ENCODE measurements at places on chromosomes 4 and X.
A peak's percentile ranks its signal among the peaks of the same experiment; 100 is the strongest.

GRCh38 chrX:71938371-71938770 is 27.7 kb downstream of the NHSL2 start:
- no peak for DNase-seq

- no peak for DNase-seq
Measured at GRCh38 chr4:20249333-20249732, 2.4 kb upstream of the SLIT2 start.

DNA sequence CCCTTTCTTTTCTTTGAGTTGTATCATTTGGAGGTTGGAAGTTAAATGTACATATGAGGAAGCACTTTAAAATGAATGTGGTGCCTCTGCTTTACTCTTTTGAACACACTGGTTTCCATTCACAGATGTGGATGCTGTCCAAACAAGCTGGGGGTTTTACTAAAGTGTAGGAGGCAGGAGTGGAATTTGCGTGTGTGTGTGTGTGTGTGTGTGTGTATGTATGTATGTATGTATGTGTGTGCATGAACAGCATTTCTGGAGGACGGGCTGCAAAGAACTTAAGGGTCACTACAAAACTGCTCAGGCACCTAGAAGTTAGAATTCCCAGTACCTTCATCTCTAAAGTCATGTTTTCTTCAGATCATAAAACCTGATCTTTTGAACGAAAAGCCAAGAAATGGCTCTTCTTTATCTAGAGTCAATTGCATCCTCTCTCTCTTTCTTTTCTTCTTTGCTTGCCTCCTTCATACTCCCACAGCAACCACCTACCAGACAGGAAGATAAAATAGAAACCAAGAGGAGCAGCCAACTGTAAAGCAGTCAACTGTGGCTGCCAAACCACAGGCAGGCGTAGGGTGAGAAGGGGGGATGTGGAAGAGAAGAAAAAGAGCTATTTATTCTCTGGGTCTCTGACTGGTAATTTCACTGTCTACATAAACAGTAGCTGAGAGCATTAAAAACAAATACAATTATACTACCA is 177.0 kb upstream of the RASGEF1B start:
- peak; percentile 54 for DNase-seq

GRCh38 chr4:119026662-119027444 is 108.8 kb upstream of the MYOZ2 start:
- DNase-seq: no peak

DNA sequence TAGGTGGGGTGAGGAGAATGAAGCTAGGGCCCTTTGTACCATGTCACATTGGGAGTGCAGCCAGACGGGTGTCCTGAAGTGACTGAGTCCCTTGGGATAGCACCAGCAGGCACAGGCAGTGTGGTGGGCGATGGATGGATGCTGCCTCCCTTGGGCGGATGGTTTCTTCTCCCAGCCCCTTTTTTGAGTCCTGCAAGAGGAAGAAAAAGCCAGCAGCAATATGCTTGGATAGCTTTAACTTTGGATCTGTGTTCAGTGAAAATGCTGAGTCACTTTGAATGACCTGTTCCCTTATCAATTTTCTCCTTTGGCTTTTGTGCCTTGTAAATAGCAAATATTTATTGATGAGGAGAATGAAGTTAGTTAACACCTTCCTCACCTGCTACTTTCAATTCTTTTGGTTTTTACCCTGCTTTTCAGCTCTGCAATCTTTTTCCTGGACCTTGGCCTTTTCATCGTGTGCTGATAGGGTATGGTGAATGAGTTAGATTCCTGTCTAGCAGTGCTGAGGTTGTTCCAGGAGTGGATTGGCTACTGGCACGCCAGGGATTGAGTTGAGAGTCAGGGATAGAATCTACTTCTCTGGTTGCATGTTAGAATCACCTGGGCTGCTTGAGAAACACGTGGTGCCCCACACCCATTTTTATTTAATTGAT is 10.2 kb downstream of the DCUN1D4 start:
- no peak for DNase-seq

GRCh38 chr4:41496977-41497376 is 41.0 kb upstream of the LIMCH1 start:
- no peak for DNase-seq

- DNase-seq: no peak
Measured at GRCh38 chr4:107712236-107712635, 7.8 kb downstream of the PAPSS1 start.

- peak; percentile 52 for DNase-seq
Measured at GRCh38 chr4:38677441-38677840, 13.4 kb downstream of the KLF3 start.

GRCh38 chr4:46277165-46277951 is 112.6 kb downstream of the GABRA2 start:
- no peak for DNase-seq

GRCh38 chr4:130336585-130337217 is 1240.7 kb downstream of the C4orf33 start:
- DNase-seq: no peak

- no peak for DNase-seq
Measured at GRCh38 chr4:21879187-21879586, 69.4 kb downstream of the KCNIP4 start.

DNA sequence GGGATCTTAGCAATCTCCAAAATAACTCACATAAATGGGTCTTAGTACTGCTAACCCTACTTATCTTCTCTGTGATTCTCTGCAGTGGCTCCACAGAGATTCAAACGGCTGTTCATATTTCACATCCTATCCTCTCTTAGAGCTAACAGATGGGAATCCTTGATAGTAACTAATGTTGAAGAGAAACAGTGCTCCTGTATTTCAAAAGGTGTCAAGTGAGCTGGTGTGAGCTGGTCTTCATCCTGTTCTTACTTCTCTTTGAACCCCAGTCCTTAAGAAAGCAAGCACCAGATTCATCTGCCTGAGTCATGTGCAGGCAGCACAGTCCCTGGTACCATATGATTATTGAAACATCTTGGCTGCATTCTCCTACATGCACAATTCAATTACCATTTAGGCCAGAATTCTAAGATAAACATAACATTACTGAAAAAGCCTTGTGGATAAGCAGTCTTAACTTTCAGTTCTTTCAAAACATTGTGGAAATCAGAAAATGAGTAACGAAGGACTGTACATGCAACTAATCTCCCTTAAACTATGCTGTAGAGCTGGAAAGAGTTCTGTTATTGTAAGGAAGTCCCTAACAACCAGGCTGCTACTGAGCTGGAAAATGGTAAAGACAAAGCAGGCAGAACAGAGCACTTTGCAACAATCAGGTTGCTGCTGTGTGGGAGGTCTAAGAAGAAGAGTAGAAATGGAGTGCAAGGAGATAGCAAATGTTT is 153.1 kb downstream of the NPNT start:
- no peak for DNase-seq

DNA sequence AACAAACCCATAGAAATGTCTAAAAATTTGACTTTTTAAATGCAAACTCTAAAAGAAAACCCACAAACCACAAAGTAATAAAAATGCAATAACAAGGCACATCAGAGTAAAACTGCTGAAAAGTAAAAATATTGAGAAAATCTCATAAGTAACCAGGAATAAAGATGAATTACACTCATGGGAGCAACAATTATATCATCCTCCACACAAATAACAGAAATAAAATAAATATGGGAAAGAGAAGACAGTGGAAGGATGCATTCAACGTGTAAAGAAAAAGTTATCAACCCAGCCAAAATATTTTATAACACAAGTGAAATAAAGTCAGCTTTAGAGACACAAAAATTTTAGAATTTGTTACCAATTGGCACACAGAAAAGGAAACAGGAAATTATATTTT is 1420.2 kb downstream of the PCDH18 start:
- no peak for DNase-seq

DNA sequence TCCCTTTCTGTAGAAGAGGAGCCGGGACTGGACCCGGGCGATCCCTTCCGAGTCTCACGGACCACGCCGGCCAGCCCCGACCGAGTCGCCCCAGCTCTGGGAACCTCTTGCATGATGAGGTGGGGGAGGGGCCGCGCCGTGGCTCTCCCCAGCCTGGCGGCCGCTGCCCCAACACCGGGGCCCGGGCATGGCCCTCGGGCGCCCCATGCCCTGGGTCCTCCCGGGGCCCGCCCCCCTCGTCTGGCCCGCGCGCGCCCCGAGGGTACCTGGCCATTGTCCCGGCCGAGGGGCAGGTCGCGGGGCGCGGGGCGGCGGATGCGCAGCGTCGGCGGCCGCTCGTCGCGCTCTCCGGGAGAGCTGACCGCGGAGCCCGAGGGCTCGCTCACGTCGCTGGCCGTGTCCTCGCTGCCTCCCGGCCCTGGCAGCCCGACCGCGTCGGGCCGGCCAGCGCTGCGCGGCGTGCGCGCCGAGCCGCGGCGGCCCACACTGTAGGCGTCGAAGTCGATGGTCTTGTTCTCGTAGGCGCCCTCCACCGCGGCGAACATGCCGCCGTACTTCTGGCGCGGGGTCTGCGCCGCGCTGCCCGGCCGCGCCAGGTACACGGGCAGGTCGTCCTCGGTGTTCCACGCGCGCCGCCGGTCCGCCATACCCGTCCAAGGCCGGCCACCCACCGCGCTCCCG is 423 bp downstream of the CRMP1 start:
- DNase-seq: no peak

DNA sequence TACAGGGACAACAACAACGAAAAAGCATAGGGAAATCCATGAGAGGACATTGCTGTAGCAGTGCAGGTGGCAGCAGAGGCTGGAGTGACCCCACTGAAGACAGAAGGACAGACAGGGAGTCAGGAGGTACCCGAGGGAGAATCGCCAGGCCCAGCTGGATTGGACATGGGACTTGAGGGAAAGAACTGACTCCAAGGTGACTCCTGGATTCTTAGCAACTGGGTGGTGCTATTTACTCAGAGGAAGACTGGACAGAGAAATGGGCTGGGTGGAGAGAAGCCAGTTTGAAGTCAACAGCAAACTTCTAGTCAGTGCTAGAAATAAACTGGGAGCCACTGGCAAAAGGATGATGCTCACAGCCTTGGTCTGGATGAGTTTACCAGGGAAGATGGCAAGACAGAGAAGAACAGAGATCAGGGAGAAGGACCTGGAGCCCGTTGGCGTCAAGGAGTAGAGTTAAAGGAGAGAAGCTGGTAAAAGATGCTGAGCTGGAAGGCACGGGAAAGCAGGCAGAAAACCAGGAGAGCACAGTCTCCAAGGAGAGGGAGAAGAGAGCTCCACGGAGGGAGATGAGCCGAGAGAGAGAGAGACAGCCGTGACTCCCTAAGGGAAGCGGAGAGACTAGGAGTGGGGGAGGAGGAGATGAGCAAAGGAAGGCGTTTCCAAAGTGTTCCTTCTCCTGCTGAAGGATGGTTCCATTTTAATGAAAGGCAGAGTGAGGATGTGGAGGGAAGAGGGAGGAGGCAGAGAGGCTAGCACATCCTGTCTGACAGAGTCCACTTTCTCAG is 119.4 kb downstream of the AFAP1 start:
- no peak for DNase-seq

- no peak for DNase-seq
Measured at GRCh38 chr4:72179342-72179741, 147.5 kb downstream of the NPFFR2 start.

- DNase-seq: no peak
Measured at GRCh38 chr4:172202480-172203076, 389.4 kb downstream of the GALNTL6 start.

GRCh38 chr4:70938086-70938485 is 35.9 kb downstream of the MOB1B start:
- DNase-seq: no peak

DNA sequence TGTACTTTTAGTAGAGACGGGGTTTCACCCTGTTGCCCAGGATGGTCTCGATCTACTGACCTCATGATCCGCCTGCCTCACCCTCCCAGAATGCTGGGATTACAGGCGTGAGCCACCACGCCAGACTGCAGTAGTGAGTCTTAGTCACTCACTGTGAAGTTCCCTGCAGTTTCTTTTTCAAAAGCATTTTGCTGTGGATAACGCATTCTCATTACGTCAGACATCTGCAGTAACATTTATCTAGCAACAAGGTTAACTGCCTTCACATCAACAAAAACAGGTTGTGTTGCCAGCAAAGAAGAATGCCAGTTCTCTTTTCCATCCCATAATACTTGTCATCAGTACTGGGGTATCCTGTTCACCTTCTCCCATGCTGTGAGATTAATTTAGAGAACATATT is 164.6 kb downstream of the DHRSX start:
- no peak for DNase-seq

GRCh38 chrX:153750127-153750774 is 13.8 kb upstream of the PLXNB3 start:
- no peak for DNase-seq
